ENCODE measurements at places on chromosomes 12 and 14.
A peak's percentile ranks its signal among the peaks of the same experiment; 100 is the strongest.

GRCh38 chr12:128754275-128754674, 69.5 kb downstream of the SLC15A4 start:
- no peak overlapping the region for H3K27ac ChIP-seq

GRCh38 chr14:83255015-83255726, 1721.5 kb upstream of the SEL1L start:
- no peak overlapping the region for H3K4me3 ChIP-seq
- H3K27ac ChIP-seq = no peak overlapping the region
- no peak for ATAC-seq
- H3K4me1 ChIP-seq = no peaks in the 10 kb centered on the region

DNA sequence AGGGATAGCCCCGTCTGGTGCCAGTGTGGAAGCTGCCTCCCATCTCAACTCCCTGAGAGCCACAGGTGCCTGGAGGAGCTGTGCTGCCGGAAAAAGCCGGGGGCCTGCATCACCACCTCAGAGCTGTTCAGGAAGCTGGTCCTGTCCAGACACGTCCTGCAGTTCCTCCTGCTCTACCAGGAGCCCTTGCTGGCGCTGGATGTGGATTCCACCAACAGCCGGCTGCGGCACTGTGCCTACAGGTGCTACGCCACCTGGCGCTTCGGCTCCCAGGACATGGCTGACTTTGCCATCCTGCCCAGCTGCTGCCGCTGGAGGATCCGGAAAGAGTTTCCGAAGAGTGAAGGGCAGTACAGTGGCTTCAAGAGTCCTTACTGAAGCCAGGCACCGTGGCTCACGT, 25.5 kb upstream of the P2RX4 start:
- no peak overlapping the region for H3K4me3 ChIP-seq
- H3K27ac ChIP-seq = no peak overlapping the region
- ATAC-seq = no peak
- no peaks in the 10 kb centered on the region for H3K27me3 ChIP-seq
- no peaks in the 10 kb centered on the region for H3K36me3 ChIP-seq

DNA sequence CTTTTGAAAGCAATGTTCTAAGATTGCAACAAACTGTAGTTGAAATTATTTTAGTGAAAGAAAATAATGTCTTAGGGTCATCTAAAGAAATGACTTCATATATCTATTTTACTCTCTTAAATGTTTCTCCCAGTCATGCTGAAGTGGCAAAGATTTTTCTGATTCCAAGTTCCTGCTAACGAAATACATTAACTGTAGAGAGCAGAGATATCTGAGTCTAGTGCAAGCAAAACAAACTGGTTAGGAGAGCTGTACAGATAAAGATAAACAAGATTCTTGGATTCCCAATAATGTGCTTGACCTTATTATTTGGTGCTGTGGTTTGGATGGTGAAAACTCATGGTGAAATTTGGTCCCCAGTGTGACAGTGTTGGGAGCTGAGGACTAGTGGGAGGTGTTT, 199.9 kb upstream of the PWP1 start:
- H3K4me1 ChIP-seq = no peaks in the 10 kb centered on the region
- no peaks in the 10 kb centered on the region for H3K36me3 ChIP-seq
- H3K27me3 ChIP-seq = peaks cover 26% of the 10 kb centered on the region
- ATAC-seq = no peak
- no peak overlapping the region for H3K4me3 ChIP-seq

- no peaks in the 10 kb centered on the region for H3K36me3 ChIP-seq
- no peak for ATAC-seq
- H3K27me3 ChIP-seq = no peaks in the 10 kb centered on the region
- H3K27ac ChIP-seq = no peak overlapping the region
- H3K4me3 ChIP-seq = no peak overlapping the region
- H3K4me1 ChIP-seq = no peaks in the 10 kb centered on the region
Observed at GRCh38 chr12:16218934-16219751, 58.3 kb downstream of the SLC15A5 start.

GRCh38 chr14:91883753-91884152, 16.4 kb upstream of the TC2N start:
- H3K27me3 ChIP-seq = no peaks in the 10 kb centered on the region
- peaks cover 20% of the 10 kb centered on the region for H3K4me1 ChIP-seq
- H3K4me3 ChIP-seq = no peak overlapping the region
- H3K27ac ChIP-seq = peak overlapping the region; percentile 58
- ATAC-seq = peak; percentile 79

- no peaks in the 10 kb centered on the region for H3K4me1 ChIP-seq
- H3K27me3 ChIP-seq = peaks cover 14% of the 10 kb centered on the region
- no peaks in the 10 kb centered on the region for H3K36me3 ChIP-seq
- no peak overlapping the region for H3K4me3 ChIP-seq
Observed at GRCh38 chr12:70721216-70721615, 84.0 kb upstream of the PTPRB start.

Data from gastroesophageal sphincter (tissue), 4 donors.